ENCODE measurements at places on chromosomes 6 and 20.

- DNase-seq = no peak
Observed at GRCh38 chr20:25053255-25054031, 4.5 kb downstream of the ACSS1 start.

- DNase-seq = no peak
Observed at GRCh38 chr6:72651174-72651573, 29.3 kb downstream of the KCNQ5 start.

- DNase-seq = no peak
Observed at GRCh38 chr6:162119341-162119740, 608.2 kb downstream of the PRKN start.

DNA sequence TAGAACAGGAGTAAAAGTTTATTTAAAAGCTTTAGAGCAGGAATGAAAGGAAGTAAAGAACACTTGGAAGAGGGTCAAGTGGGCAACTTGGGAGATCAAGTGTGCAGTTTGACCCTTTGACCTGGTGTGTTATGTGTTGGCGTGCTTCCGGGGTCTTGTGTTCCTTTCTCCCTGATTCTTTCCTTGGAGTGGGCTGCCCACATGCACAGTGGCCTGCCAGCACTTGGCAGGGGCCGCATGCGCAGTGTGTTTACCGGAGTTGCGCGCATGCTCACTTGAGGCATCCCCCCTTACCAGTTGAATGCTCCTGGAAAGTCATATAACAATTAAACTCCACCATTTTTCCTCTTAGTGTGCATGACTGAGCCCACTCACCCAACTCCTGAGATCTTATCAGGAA lies 160.3 kb downstream of the ADAT2 start:
- DNase-seq = no peak

GRCh38 chr20:63895952-63896263 lies 982 bp downstream of the DNAJC5 start:
- no peak for DNase-seq
